Stimulated activated CD8-positive, alpha-beta memory T cell treated with anti-CD3 and anti-CD28 coated beads, Interleukin-4, amount 100 ng/mL, for 24 hours (primary cell): ENCODE measurements at places on chromosomes 4 and X.

GRCh38 chr4:94678896-94679295 is 78.9 kb upstream of the BMPR1B start:
- no peak for DNase-seq

DNA sequence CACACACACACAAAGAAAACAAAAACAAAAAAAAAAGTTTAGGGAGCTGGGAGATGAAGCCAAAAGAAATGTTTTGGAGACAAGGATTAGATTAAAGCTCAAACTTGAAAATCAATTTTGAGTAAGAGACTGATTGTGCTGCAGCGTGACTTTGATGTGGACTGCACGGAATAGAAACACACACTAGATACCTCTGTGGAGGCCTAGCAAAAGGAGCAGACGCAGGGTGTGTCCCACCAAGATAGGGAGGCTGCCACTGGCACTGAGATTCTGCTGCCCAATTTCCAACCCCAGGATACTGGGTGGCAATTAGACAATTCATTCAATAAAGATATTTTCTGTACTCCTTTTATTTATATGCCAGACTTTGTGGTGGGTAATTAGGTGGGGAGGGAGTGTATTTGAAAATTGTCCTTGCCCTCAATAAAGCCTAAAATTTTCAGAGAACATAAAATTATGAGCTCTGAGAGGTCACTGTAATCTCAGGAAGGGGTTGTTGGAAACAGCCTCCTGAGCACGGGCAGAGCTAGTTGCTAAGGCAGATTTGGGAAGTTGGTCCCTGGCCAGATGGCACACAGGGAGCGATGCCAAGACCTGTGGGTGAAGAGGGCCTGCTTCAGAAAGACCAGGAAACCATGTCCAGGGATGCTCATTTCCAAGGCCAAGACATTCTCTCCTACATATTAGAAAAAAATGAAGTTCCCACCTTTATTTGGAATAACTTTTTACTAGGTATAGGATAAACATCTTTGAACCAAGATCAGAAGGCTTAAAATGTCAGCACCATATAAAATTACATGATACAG is 1.9 kb upstream of the PPP3CA start:
- DNase-seq, result no peak

- DNase-seq, result no peak
Measured at GRCh38 chr4:86664959-86665358, 70.8 kb downstream of the PTPN13 start.

- DNase-seq, result no peak
Measured at GRCh38 chr4:36099509-36099908, 144.8 kb downstream of the ARAP2 start.

- no peak for DNase-seq
Measured at GRCh38 chr4:74768857-74769525, 25.3 kb downstream of the BTC start.

GRCh38 chrX:3181846-3182245 is 140.6 kb downstream of the ARSF start:
- DNase-seq, result no peak

DNA sequence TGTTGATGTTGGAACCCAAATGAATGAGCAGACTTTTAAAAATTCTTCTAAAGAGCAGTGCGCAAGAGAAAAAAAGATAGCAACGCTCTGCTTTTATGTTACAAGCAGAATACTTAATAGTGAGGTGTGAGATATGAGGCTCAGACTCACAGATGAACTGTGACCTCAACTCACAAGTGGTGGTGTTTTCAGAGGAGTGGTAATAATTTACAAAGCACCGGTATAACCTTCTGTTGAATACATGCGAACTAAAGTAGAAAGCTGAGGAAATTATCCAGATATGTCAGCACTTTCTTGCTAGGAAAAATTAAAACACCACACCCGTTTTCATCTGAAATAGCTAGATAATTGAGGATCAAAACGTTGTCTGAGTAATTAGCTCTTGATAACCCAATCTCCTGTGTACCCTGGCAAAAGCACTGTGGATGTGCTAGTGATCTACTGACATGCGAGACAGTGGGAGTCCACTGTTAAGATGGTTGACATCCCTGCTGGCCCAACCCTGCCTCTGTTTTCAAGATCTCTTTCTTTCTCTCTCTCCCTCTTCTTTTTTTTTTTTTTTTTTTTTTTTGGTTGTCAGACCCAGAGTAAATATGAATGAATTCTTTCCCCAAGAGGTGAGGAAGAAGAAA is 6.9 kb upstream of the TLL1 start:
- no peak for DNase-seq

DNA sequence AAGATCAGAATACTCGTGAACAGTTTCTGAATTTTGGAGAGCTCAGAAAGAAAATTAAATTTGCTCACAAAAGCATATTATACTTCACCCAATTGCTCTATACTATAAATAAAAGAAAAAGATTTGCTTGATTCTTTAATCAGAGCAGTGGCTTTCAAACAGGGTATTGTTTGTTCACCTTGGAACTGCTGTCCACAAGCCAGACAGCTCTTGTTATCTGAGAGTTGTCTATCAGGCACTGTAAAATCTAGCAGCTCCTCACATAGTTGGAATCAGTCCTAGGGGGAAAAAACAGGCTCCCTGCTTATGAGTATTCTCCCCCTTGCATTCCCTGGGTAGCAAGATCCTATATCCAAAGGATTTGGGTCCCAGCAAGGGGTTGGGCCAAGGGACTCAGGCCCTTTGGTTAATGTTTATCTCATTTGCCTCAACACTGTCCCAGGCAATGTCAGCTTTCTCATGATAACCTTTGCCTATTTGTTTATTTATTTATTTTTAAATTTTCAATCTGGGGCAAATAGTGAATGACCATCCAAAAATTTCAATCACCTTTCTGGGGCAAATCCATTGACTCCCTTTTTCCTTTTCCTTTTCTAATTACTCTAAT is 24.1 kb upstream of the MAGEB16 start:
- no peak for DNase-seq

GRCh38 chr4:179894066-179894778 is 2349.0 kb upstream of the TENM3 start:
- no peak for DNase-seq

- DNase-seq, result no peak
Measured at GRCh38 chr4:26648260-26648659, 64.4 kb downstream of the TBC1D19 start.
